NCI-H1930 (cell line): ENCODE measurements at places on chromosomes 5 and 9.
A peak's percentile ranks its signal among the peaks of the same experiment; 100 is the strongest.

DNA sequence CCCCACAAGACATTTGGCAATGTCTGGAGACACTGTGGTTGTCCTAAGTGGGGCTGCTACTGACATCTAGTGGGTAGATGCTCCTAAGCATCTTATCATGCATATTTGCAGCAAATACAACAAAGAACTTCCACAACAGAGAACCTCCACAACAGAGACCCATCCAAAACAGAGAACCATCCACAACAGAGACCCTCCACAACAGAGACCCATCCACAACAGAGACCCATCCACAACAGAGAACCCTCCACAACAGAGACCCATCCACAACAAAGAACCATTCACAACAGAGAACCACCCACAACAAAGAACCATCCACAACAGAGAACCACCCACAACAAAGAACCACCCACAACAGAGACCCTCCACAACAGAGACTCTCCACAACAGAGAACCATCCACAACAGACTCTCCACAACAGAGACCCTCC, 32.8 kb downstream of the ARPC5L start:
- no peak for DNase-seq

- no peak for DNase-seq
These were observed 109.3 kb downstream of the UGCG start for GRCh38 chr9:112005939-112006338.

GRCh38 chr5:61701877-61702602, 370.0 kb downstream of the ZSWIM6 start:
- no peak for DNase-seq

DNA sequence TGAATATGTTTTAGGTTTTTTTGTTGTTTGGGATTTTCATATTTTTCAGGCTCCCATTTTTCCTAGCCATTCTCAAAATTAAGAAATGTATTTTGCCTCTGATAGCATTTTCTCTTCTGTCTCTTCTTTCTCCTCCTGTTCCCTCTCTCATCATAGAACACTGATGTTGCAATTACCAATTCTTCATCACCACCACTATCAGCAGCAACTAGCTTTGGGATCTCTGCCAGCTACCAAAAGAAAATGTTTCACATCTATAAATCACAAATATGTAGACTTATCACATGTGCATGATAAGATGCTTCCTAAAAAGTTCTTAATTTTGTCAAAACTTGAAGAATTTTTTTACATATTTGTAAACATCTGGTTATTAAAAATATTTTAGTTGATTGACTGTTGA, 887.1 kb downstream of the MAT2B start:
- DNase-seq = no peak

DNA sequence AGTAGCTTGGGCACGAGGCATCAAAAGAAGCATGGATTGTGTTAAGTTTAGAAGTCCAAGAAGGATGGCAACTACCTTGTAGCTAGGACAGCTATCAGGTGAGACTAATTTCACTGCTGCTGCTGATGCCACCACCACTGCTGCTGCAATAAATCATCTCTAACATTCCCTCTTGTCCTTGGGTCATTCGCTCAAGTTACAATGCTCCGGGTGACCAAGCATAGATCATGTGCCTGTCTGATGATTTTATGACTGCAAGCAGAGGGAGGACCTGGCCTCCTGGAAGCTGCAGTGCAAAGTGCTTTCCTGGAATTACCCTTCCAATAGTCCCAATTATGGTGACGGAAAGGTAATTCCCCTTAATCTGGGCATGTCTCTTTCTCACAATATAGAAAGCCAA, 334.4 kb downstream of the PRELID2 start:
- DNase-seq = no peak

- no peak for DNase-seq
These were observed 211.8 kb upstream of the RASEF start for GRCh38 chr9:83274787-83275186.

- DNase-seq = no peak
These were observed 18.9 kb upstream of the IGFBPL1 start for GRCh38 chr9:38443181-38443580.

DNA sequence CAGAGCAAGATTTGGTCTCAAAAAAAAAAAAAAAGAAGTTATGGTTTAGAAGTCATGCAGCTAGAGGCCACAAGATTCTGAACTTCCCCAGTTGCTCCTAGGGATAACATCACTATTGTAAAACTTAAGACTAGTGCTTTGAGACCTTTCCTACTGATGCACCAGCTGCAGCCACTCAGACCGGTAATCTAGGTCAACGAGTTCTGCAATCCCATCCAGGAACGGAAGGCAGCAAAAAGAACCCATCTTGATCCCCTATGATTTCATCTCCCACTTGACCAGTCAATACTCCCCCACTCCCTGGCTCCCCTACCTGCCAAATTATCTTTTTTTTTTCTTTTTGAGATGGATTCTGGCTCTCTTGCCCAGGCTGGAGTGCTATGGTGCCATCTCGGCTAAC, 46.9 kb upstream of the TTC39B start:
- no peak for DNase-seq

DNA sequence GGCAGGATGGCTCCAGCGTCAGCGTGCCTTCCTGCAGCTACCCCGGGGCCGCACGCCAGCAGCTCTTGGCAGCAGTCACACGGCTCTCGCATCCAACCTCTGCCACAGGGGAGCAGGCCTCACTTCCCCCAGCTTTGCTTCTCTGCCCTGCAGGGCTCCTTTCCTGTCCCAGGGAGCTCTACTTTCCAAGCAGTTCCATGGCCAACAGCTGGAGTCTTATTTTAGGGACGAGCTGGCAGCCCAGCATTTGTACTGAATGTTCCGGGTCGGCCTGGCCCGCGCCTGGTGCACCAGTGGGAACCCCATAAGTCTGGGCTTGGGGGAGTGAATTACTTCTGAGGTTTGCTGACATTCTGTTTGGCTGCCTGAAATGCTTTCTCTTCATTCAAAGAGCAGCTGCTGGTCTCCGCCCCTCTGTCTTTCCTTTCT, 34.6 kb downstream of the GADD45G start:
- no peak for DNase-seq

DNA sequence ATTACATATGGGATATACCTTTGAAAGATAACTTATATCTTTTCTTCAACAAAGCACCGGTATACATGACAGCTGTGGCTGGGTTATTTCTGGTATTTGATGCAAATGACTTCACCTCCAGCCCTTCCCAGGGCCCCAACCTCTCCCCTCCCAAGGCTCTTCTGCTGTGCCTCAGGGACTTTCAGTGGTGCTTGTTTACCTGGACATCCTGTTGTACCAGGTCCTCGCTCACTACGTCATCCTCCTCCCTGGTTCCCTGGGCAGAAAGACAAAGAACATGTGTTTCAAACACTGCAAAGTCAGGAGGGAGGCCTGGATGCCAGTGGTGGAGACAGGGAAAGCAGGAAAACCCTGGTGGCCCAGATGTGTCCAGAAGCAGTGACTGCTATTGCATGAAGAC, 23.4 kb downstream of the ANXA6 start:
- no peak for DNase-seq

DNA sequence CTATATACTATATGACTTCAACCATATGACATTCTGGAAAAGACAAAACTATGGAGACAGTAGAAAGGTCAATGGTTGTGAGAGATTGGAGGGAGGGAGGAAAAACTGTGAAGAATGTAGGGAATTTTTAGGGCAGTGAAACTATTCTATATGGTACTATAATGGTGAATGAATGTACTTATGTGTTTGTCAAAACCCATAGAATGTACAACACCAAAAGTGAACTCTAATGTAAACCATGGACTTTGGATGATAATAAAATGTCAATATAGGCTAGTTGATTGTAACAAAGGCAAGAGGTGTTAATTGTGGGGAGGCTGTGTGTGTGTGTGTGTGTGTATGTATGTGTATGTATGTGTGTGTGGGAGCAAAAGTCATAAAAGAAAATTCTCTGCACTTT, 10.8 kb upstream of the STOM start:
- no peak for DNase-seq

GRCh38 chr9:94002316-94003140, 47.4 kb upstream of the BARX1 start:
- peak; percentile 49 for DNase-seq

DNA sequence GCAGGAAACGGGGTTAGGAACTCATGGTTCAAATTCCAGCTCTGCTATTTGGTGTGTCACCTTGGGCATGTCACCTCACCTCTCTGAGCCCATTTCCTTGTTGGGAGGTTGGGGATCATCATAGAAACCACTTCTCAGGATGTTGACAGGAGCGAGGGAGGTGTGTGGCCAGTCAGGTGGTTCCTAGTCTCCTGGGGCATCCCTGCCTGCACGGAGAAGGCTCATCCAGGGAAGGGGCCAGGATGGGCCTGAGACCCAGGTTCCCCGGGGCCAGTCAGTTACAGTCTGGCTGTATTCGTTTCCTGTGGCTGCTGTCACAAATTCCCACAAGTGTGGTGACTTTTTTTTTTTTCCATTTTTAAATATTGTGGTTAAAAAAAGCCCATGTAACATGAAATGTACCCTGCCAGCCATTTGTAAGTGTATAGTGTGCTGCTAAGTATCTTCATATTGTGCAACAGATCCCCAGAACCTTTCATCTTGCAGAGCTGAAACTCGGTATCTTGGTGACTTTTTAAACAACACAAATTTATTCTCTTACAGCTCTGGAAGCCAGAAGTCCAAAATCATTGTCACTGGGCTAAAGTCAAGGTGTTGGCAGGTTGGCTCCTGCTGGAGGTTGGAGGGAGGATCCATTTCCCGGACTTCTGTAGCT, 78.7 kb upstream of the UNC5A start:
- no peak for DNase-seq

DNA sequence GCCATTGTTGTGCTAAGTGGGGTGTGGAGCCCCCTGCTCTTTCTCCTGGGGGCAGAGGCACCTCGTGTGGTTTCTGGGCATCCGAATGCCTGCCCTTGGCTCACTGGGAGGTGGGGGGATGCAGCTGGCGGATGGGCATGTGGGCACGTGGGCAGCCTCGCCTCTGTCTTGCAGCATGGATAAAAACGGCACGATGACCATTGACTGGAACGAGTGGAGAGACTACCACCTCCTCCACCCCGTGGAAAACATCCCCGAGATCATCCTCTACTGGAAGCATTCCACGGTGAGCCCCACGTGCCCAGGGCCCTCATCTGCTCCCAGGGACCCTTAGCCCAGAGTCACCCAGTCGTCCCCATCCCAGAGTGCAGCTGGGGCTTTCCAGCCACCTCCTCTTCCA, 25.3 kb downstream of the PTGES2 start:
- no peak for DNase-seq

DNA sequence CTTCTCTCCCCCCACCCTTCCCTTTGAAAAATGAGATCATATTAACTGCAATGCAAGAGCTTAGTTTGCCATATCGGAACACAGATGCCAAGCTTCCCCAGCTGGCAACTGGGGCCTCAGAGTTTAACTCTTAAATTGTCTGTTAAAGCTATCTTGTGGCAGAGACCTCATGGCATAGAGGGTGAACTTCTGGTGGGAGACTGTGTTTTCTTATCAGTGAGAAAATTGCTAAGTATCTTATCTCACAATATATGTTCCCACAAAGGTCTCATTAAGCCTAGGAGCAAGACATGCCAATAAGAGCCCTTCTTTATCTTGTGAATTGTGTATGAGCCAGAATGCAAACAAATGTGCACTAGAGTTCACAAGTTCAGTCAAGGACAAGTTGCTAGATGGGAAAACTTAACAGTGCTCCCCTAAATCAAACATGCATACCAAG, 12.3 kb downstream of the NFIB start:
- DNase-seq = no peak

GRCh38 chr5:157578079-157578780, 2.7 kb upstream of the ADAM19 start:
- DNase-seq = no peak

DNA sequence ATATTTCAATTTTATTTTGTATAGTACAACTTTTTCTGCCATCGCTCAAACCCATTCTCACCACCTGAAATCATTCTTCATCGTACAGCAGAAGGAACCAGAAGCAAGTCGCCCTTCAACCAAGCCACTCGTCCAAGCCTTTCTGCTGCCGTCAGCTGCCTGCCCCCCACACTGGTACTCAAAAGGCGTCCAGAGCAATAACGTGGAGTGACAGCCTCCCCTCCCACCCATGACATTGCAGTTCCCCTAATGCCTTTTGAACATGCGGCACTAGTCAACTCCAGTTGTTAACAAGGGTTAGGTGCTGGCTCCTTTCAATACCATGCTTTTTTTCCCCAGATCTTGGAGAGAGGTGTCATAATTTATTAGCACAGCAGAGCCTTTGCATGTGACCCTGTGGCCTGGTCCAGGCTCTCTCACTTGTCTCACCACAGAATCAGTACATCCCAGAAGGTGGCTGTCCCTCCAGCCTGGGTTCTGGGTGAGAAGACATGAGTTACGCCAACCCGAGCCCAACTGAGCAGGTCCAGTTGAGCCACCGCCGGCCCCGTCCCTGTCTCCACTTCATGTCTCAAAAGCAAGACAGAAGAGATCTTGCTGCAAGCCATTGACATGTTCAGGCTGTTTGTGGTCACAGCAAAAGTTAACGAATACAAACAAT, 20.4 kb upstream of the MED10 start:
- DNase-seq = no peak

GRCh38 chr5:74639807-74640449, 600 bp downstream of the ENC1 start:
- DNase-seq = no peak

DNA sequence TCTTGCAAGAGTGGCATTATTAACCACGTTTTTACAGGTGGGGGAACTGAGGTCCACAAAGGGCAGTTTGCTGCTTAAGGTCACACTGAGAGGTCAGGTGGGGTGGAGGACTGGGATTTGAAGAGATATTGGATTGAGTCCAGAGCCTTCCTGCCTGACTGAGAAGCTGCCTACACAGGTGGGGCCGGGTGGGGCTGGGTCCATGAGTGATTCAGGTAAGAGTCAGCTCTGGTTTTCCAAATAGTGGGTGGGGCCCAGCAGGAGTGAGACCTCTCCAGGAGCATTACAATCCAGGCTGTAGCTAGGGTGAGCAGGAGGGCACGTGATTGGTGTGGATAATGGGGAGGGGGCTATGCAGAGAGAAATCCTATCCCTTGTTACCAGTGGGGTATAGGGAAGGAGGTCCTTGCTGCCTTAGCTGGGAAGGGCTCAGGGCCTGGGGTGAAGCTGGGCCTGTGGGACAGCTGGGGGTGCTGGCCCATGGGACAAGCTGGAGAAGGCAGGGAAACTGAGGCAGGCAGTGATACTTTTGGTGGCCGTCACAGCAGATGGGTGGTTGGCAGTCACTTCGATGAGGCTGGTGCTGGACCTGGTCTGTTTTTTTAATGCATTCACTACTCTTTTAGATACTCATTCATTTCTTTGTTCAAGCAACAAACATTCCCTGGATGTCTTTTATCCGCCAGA, 2.9 kb upstream of the PTGS1 start:
- no peak for DNase-seq

DNA sequence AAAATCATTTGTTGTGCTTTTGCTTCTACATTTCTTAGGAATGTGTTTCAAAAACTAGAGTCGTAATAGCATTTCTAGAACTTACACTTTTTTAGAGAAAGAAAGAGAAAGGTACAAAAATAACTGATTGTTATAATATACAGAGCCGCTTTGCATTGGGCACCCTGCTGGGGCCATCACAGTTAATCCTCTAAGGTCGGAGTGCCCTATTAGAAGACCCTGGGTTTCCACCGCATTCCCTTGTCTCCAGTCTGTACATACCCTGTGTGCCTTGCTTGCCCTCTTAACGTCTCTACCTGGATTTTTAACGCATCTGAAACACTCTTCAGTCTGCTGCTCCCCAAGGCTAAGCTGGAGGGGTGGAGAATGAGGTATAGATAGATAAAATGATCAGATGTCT, 1.3 kb downstream of the MARVELD2 start:
- no peak for DNase-seq
